ENCODE measurements at places on chromosomes 2 and 18. TPM values are rescaled to one million over a fixed set of nuclear protein-coding genes. Genes with fewer than 3 reads are reported as not detected.

DNA sequence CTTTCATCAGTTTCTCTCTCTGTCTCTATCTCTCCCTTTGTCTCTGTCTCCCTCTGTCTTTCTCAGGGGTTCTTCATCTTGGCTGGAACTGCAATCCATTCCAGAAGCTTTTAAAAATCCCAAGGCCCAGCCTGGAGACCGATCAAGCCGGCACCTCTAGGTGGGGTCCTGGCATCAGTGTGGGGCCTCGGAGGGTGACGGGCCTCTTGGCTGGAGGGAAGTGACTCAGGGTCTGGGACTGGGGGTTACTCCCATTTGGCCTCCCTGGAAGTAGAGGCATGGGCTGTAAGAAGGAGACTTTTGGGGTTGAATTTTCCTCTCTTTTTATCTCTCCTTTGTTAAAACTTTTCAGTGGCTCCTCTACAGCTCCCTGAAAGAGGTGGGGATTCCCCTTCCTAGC, 52.8 kb upstream of the OTOF start:
- no peak overlapping the region for H3K27ac ChIP-seq
- DNase-seq, result no peak
- H3K27me3 ChIP-seq, result peaks cover 60% of the 10 kb centered on the region
- H3K36me3 ChIP-seq, result no peaks in the 10 kb centered on the region
- no peak overlapping the region for H3K4me3 ChIP-seq
- H3K4me1 ChIP-seq, result peaks cover 9% of the 10 kb centered on the region

- no peaks in the 10 kb centered on the region for H3K27me3 ChIP-seq
- no peak overlapping the region for H3K4me3 ChIP-seq
- peaks cover 11% of the 10 kb centered on the region for H3K36me3 ChIP-seq
- DNase-seq, result no peak
These were observed 9.2 kb downstream of the BOK start for GRCh38 chr2:241567776-241568175.

Gene PKDCC
- total RNA-seq, result not detected

Gene SCTR
- total RNA-seq, result not detected

All from HFFc6 (cell line).